ENCODE measurements at places on chromosomes 2 and 18. TPM values are rescaled to one million over a fixed set of nuclear protein-coding genes. Genes with fewer than 3 reads are reported as not detected.

The PTGR3 gene
- total RNA-seq, result 23.7 TPM

The ASAP2 gene
- total RNA-seq, result 54.6 TPM

The PLGLB1 gene
- total RNA-seq, result 16.7 TPM

The B3GNT2 gene
- total RNA-seq, result 21.9 TPM

The IFIH1 gene
- total RNA-seq, result 7.0 TPM

The RFX8 gene
- 1.5 TPM for total RNA-seq

The MSTN gene
- total RNA-seq, result 7.2 TPM

The SOX11 gene
- 58.1 TPM for total RNA-seq

The MC2R gene
- total RNA-seq, result not detected

The SERPINB13 gene
- total RNA-seq, result 0.33 TPM

The GPR75 gene
- total RNA-seq, result 4.2 TPM

The DTNA gene
- total RNA-seq, result 46.2 TPM
